Urothelium cell line (cell line): ENCODE measurements at places on chromosomes 2 and 18.

DNA sequence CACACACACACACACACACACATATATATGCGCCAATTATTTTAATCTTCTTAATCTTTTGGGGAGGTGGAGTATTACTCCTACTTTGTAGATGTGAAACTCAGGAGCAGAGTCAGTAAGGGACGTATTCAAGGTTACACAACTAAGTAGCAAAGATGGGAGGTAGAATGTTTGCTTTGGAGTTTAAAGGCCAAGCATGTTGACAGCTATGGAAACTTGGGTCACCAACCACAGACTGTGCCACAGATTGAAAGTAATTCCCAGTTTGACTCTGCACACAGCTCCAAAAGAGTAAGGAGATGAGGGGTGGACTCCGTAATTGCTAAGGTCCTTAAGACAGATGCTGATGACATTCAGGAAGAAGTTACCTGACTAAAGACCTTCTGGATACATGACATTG, 124.8 kb upstream of the ITGB6 start:
- no peak for DNase-seq

GRCh38 chr2:8602809-8603208, 79.0 kb upstream of the ID2 start:
- no peak for DNase-seq

DNA sequence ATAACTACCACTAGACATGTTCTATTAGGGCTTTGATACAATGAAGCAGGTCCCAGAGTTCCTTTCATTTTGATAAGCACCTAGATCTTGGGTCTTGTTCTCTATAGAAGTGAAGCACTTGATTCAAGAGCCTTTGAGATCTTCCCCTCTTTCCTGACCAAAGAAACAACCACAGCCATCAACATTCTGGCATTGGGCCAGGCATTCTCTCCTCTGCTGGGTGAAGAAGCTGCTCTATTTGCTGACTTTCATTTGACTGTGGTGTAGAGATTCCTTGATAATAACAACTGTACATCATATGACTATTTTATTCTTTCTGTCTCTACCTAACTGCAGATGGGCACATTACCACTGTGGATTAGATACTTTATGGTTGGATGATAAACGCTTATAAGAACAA, 96.6 kb upstream of the LYPD1 start:
- DNase-seq, result no peak

DNA sequence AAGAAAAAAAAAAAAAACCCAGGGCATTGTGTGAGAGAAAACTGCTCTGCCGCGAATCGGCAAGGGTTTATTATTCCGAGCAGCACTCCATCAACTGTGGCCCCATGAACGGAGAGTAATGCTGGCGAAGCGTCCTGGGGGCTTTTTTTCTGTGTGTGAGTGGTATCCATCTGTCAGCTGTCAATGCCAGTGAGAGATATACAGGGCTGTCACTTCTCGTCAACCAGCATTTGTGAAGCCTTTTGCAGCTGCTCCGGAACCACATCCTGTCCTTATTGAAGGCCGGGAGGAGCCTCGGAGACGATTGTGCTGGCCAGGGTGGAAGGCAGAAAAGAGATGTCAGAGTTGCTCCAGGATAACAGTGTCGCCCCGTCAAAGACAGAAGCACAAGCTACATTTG, 356.9 kb upstream of the SMIM21 start:
- no peak for DNase-seq

- DNase-seq, result no peak
Measured at GRCh38 chr18:42893977-42894376, 221.5 kb downstream of the RIT2 start.

- DNase-seq, result no peak
Measured at GRCh38 chr2:60719331-60719730, 36.7 kb upstream of the PAPOLG start.

DNA sequence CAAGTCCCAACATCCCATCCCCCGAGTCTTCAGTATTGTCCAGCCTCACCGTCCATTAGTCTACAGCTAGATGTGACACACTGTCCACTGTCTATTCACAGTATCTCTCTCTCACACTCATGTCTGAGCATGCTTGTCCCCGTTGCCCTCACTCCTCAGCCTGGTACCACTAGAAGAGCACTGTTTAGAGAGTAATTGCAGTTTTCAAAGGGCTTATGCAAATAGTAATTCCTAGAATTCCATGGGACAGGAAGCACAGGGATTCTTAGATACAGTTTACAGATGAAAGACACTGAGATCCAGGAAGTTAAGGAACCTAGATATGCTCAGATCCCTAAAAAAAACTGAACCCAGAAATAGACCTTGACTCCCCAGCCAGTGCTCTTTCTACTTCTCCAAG, 125.5 kb downstream of the MYO5B start:
- DNase-seq, result no peak

DNA sequence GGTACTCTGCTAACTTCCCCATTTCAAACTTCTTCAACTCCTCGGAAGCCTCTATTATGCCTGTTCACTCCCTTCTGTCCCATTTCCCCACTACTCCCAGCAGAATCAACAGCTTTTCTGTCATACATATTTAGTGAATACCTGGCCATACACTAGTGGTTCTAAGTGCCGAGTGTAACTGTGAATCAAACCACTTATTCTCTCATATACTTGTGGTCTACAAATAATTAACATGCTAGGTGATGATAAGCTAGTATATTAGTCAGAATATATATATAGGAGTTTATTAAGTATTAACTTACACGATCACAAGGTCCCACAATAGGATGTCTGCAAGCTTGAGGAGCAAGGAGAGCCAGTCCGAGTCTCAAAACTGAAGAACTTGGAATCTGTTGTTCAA, 150.7 kb downstream of the CCDC102B start:
- DNase-seq, result no peak

DNA sequence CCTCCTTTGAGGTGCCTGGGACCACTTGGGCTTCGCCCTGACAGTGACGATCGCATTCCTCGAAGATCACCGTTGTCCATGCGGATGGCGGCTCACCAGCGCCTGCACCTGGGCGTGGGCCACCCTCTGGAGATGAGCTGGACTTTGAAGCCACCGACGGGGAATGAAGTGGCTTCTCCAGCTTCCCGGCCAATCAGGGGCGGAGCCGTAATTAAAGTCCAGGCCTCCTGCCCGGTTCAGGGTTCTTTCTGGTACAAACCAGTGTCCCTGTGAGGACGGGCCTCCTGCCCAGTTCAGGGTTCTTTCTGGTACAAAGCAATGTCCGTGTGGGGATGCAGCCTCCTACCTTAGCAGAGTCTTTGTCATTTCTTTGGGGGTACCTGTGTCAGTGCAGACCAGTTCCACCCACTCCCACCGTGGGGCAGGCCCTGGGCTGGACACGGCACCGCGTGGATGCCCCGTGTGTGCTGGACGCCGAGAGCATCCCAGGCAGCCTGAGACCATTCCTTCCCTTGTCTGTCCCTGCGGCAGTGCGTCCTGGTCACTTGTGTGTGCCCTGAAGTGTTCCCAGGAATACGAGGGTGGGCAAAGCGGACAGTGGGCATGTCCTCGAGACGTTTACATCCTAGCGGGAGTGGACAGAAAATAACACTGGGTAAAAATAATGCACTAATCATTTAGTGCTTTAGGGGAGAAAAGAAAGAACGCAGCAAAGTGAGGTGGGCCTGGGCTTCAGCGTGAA, 55.0 kb downstream of the KCNG2 start:
- DNase-seq, result no peak

GRCh38 chr2:207704671-207705070, 6.8 kb upstream of the CCNYL1 start:
- DNase-seq, result no peak

GRCh38 chr18:48347756-48348326, 61.3 kb downstream of the ZBTB7C start:
- DNase-seq, result no peak

GRCh38 chr2:22600156-22600555, 784.8 kb upstream of the KLHL29 start:
- no peak for DNase-seq

- no peak for DNase-seq
Measured at GRCh38 chr2:109383505-109384307, 230.1 kb downstream of the SEPTIN10 start.

GRCh38 chr2:64568836-64569235, 44.7 kb downstream of the AFTPH start:
- DNase-seq, result no peak

GRCh38 chr2:108895188-108895587, 93.8 kb downstream of the EDAR start:
- DNase-seq, result no peak

GRCh38 chr2:133286326-133286922, 281.8 kb downstream of the NCKAP5 start:
- no peak for DNase-seq

DNA sequence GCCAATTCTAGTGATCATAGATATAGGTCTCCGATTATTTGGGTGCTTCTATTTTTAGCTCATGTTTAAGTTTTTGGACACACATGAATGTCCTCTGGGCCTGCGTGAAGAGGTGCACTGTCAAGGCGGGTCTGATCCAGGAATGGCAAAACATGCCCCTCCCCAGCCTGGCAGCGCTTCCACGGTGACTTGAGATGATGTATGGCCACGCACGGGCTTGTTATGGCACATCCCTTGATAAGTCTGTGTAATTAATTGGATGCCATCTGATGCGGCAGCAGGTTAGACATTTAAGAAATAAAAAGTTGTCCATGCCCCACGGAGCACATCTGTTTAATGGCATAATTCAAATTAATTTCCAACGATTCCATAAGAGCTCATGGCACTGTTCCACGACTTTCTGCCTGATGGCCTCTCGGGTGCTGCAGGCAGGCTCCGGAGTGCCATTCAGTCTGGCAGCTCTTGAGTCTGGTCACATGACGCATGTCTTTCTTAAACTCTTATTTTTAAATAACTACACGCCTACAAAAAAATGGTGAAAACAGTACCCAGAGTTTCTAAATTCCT, 151.4 kb downstream of the ACKR3 start:
- DNase-seq, result no peak
